ENCODE measurements at places on chromosomes 6 and 20.

DNA sequence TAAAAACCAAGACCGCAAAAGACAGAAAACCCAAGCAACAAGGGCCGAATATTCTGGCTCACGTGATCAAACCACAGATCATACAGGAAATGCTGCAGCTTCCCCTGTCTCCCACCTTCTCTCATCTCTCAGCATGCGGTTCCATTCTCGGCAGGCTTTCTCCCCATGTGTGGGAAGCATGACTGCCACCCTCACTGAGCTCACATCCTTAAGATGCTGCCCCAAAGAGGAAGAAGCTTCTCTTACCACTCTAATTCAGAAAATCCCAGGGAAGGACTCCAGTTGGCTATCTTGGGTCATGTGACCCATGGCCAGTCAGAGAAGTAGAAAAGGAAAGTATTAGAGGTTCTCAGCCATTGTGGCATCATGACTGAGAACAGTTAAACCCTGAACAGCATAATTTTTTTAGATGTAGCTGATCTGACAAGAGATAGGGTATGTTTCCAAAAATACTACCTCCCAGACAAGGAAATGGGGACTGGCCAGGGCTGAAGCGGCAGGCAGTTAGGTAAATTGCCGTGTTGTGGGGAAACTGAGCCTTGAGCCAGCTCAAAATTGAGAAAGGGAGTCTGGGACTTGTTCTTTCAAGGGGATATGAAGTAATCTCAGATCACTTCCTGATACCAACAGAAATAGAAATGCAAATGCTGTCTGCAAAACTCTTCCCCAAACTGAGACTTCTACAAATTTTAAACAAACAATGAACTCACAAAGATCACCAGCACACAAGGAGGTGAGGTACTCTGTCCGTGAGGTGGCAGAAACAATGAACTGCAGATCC, 37.1 kb upstream of the GRM4 start:
- DNase-seq, result no peak

DNA sequence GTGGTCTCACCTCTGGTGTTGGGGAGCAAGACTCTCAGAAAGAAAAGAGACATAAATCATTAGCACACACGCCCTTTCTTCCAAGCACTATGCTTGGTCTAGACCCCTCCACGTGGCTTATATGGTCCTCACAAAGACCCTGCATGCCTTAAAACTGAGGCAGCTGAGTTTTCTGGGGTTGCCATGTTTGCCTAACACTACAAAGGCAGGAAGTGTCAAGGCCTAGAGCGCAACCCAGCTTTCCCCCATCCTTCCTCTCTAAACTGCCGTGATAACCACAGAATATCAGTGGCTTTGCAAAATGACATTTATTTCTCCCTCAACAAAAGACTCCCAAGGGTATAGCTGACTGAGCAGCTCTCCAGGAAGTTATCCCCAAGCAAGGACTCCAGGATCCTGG, 146.5 kb upstream of the TOP1 start:
- no peak for DNase-seq

- no peak for DNase-seq
Observed at GRCh38 chr6:134764741-134765140, 185.2 kb downstream of the ALDH8A1 start.

- no peak for DNase-seq
Observed at GRCh38 chr6:150521482-150521881, 78.2 kb upstream of the PLEKHG1 start.

- DNase-seq, result no peak
Observed at GRCh38 chr20:51803148-51803854, 980 bp upstream of the SALL4 start.

DNA sequence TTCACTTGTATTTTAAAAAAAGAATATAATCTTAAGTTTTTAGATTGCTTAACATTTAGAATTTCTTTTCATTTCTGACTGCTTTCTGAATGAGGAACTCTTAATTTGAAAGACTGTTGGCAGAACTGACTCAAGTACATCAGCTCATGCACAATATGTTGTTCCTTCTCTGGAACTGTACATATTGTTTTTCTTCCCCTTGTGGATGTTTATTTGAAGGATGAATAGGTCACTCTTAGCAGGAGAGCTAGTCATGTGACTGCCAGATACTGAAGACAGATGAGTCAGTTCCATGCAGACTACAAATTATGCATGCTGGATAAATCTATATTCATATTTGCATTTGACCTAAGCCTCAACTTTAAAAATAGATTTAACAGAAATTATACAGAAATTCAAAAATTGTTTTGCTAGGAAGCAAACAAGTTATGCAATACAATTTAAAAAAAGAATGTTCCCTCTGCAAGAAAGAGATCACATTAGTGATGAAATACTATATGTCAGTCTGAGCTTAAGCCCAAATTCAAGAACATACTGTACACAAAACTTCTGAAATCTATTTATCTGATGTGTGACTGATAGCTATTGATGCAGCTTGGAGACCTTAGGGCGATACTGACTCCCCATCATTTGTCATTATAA, 1274.9 kb upstream of the GJE1 start:
- DNase-seq, result no peak

DNA sequence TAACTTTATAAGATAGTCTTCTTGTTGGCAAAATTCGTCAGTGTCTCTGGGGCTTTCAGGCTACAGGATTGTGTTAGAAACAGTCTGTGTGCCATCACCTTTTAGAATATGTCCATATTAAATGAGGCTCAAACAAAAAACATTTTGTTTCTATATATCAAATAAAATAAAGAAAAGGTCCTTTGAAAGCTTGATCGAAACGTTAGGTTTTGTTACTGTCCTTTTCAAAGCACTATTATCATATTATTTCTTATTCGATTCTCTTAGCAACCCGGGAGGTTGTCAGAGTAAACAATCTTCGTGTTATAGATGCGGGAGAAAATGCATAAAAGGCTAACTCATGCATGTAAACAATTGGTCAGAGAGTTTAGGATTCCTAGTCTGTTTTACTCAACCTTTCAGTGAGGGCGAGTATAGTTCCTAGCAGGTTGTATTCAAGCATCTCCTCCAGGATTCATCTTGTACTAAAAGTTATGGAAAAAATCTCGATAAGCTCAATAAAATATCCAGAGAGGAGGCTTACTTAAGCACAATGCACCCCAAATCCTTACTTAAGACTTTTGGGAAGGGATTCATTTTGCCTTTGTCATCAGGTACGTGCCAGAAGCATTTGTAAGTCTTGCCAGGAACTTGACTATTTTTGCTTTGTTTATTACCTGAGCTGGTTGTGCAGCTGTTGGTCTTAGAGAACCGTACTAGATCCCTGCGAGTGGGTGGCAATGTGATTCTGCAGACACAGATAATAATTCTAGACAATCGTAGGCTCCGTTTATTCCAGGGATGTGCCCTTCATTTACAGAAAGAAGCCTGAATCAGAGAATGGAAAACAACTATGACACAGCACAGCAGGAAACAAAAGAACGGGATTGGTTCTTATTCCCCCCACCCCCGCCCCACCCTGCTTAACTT, 159.6 kb upstream of the ZNF217 start:
- no peak for DNase-seq

- DNase-seq, result no peak
Observed at GRCh38 chr6:10495029-10495428, 26.1 kb upstream of the GCNT2 start.

DNA sequence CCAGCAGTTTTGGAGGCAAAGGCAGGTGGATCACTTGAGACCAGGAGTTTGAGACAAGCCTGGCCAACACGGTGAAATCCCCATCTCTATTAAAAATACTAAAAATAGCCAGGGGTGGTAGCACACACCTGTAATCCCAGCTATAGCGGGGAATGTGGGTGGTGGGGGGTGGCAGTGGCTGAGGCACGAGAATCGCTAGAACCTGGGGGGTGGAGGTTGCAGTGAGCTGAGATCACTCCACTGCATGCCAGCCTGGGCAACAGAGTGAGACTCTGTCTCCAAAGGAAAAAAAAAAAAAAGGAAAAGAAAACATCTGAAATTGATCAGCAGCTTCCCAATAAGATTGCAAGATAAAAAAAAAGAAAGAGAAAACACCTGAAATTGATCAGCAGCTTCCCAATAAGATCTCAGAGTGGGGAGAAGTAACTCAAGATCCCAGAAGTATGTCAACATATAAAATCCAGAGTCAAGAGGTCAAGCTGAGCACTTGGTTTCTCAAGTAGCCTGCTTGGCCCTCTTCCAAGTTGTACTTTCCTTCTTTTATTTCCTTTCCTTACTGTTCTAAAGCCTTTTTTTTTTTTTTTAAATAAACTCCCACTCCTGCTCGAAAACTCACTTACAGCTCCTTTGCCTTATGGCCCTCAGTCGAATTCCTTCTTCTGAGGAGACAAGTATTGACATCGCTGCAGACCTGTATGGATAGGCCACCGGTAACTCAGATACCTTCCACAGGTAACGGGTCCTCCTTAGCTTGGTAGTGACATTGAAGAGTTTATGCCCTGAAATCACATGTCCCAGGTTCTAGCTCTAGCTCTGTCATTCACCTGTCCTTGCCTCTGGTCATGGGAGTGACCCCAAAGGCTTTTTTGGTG, 368.5 kb upstream of the SYNCRIP start:
- no peak for DNase-seq

GRCh38 chr6:34729631-34730470, 27.5 kb upstream of the SNRPC start:
- no peak for DNase-seq

GRCh38 chr6:138142806-138143205, 18.9 kb upstream of the ARFGEF3 start:
- DNase-seq, result no peak

GRCh38 chr6:24576447-24576846, 69.5 kb downstream of the KIAA0319 start:
- DNase-seq, result no peak

DNA sequence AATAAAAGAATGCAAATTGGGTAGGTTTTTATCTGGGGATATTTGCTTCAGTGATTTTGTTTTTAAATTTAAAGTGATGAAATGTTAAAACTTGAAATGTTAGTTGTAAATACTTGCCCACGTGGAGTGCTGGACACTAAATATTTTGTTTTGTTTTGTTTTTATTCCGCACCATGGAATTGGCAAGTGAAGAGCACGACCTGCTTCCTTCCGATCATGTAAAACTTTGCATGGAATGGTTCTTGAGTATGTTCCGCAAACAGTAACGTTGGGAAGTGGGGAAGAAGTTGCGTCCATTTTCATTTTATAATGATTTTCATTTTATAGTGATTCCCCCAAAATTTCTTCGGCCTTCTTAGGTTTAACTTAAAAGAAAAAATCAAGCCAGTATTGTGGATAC, 765 bp downstream of the IRAK1BP1 start:
- DNase-seq, result no peak

DNA sequence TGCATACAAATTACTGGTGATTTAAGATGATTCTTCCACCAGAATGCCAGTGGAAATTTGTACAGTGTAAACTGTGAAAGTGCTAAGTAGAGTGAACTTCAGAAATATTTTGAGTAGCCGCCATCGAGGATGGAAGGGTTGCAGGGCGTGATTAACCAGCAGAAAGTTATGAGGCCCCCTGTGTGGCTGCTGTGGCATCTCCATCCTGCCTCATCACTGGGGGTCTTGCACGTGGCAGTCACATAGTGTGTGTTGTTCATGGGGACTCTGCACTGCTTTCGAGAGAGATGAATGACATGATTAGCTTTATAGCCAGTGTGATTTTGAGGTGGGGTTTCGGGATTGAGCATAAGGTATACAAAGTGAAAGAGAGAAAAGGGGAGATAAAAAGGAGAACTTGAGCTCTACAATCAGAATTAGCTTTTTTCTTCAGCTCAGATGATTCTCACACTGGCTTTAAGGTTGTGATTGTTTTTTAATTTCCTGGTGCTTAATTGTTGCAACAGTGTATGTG, 26.4 kb downstream of the KCTD20 start:
- no peak for DNase-seq

DNA sequence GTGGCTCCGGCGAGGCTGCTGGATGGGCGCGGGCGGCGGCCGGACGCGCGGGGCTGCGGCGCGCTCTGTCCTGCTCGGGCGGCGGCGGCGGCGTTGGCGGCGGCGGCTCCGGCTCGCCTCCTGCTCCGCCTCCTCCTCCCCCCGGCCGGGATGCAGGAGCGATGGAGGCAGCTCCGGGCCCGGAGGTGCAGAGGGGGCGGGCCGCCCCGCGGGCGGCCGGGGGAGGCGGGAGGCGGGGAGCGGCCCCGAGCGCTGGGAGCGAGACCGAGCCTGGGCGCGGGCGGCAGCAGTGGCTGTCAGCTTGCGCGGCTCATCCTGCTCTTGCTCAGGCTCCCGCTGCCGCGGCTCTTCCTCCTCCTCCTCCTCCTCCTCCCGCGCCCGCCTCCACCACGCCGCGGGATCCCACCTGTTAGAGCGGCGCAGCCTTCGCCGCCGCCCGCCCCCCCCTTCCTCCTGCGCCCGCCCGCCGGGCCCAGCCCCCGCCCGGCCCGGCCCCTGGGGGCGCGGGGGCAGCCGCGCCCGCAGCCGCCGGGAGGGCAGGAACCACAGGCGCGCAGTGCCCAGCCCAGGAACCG, at the start of gene NOL4L:
NOL4L (minus strand) TSS at position 323 of the 575 bp plus-strand sequence. CDS start 443 bp downstream, outside the sequence.
- DNase-seq, result peak; percentile 84

DNA sequence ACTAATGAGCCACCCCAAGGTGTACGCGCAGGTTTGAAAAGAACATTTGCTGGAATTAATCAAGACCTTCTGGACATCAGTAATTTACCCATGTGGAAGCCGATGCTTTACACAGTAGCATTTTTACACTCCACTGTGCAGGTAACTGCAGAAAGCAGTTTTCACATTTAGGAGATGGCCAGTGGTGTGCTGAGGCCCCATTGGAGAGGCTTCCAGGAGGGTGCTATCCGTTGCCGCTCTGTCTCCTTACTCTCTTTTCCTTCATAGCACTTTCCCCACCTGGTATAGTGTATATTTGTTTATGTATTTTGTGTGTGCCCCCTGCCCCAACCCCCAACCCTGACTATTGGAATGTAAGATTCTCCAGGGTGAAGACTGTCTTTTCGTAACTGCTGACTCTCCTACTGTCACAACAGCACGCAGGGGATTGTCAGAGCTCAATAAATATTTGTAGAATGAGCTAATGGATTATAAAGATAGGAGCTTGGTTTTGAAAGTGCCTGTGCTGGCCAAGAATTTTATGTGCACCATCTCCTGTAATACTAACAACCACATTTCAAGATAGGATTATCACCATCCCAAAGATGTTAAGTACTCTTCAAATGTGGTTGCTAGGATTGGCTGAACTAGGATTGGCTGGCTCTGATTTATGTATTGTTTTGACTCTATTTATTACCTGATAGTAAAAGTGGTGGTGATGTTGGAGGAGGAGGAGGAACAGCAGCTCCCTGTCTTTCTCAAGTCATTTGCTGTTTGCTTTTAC, 74.0 kb upstream of the GLP1R start:
- no peak for DNase-seq

GRCh38 chr20:10075606-10076005, 40.8 kb downstream of the ANKEF1 start:
- no peak for DNase-seq

Data from posterior cingulate gyrus (tissue), 11 donors.